Stimulated activated memory B cell treated with anti-CD40 and anti-IgM and Interleukin-4, amounts not matched to agents 10 μg/mL and 1 μg/mL and 100 μg/mL, for 72 hours (primary cell): ENCODE measurements at places on chromosomes 7 and 10.

GRCh38 chr10:11602358-11602757, 9.1 kb downstream of the USP6NL start:
- ATAC-seq = peak; percentile 80

DNA sequence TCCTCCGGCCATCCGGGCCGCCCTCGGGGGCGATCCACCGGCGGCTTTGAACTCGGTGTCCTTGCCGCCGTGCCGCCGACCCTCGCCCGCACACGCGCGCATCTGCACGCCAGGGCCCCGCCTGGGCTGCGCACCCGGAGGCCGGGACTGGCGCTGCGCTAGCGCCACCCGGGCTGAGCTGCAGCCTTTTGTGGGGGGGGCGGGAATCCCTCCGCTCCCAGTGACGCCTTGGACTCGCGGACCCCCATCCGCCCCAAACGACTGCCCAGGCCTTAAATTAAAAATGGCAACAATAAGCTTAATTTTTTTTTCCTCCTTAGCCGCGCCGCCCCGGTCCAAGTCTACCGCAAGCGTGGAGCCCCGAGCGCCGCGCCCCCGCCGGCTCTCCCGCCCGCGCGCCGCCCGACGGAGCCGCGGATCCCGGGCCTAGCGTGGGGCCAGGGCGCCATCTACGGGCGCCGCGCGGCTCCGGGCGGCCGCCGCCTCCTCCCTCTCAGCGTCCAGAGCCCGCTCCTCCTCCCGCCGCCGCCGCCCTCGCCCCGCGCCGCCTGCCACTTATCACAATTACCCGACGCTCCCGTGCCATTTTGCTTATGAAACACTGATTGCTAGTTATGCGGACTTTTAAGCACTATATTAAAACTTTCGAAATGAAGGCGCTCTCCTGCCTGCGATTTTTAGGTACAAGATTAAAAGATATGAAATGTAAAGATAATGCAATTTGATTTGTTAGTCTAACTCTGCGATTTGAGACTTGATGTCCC, 7.5 kb upstream of the EBF3 start:
- no peak for ATAC-seq

DNA sequence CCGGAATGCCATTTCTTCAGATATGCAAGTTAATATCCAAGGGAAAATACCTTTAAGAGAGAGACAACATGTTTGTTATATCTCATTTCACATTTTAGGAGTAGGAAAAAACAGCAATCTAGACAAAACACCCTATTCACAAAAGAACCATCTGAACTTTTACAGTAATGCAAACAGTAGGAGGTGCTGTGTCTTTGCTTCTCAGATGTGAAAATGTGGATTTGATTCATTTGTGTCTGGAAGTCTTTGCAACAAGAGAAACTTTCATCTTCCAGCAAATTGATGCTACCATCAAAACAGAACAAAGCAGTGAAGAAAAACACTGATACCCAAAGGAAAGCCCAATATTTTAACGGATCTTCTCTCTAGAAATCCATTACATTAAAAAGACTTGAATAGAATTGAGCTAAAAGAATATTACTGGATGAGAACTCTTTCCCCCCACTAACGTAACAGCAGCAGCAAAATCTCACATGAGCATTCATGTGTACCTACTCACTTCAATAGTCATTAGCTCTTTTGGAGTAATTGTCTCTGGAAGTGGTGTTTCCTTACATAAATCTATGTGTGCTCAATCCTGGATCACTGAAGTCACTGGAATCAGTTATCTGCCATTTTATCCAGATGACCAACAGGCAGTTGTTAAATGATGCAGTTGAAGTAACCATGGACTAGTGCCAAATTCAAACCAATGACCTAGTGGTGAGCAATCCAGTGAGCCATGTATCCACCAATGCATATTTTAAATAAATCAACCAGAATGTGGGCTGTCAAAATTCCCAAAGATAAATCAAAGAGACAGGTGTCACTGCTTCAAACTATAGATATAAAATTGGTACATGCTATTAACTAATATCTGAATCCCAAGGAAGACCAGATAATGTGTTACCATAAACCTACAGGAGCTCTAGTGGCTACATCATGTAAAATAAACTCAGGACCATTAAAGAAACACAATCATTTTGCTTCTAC, 1.8 kb downstream of the SEMA3C start:
- no peak for ATAC-seq

DNA sequence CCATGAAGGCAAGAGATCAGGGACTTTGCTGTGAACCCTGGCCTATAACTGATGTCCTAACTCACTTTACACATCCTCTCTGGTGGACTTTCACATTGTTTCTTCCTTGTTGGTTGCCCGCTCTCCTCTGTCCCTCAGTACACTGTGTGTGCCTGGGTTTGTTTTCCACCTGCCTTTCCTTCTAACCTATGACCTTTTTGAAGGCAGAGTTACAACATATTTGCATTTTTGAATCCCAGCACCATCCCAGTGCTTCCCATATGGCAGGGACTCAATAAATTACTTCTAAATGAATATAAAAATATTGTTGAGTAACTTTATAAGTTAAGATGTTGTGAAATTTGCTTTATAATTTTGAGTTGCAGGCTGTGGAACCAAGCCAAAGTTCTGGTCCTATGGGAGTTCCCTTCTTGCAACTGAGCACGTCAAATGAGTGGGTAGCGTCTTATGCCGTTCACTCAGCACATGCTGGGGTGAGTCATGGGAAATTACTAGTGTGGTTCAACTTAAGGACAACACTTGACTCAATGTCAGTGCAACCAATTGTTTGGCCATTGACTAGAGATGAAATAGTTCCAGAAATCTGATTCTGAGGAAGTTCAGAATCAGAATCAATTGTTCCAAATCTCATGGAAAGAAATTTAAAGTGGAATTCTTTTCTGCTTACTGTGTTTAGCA, 250.9 kb downstream of the TWIST1 start:
- ATAC-seq = peak; percentile 85

GRCh38 chr7:117220836-117221235, 102.0 kb downstream of the WNT2 start:
- ATAC-seq = no peak

GRCh38 chr10:10043083-10043482, 974.6 kb upstream of the CELF2 start:
- no peak for ATAC-seq

DNA sequence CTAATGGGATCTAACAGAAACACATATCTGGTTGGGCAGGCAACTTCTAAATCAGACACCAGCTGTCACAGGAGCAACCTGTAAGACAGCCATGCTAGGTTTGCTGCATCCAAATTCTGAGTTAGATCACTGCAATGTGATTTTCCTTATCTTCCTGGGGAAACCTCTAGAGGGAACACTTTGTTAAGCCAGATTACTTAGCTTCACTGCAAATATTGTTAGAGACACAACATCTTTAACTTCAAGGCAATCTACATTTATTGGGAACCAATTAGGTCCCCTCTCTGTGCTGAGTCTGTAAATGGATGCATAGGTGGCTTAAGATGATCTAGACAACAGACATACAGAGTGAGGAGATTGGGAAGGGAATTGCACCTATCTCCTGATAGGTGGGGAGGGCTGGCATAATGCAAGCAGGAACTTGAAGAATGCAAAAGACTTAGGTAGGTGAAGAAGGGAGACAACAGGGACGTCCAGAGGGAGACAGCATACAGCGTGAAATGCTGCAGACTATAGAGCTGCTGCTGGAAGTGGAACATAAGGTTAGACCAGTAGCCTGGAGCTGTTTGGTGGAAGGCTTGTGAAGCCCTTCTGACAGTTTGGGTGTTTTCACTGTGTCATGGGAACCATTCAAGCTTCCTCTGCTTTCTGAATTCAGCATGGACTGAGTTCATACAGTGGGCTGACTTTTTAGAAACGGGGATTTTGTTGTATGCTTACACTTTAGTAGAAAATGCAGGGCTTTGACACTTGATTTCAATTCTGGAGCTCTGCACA, 109.8 kb upstream of the ELMO1 start:
- ATAC-seq = peak; percentile 46

DNA sequence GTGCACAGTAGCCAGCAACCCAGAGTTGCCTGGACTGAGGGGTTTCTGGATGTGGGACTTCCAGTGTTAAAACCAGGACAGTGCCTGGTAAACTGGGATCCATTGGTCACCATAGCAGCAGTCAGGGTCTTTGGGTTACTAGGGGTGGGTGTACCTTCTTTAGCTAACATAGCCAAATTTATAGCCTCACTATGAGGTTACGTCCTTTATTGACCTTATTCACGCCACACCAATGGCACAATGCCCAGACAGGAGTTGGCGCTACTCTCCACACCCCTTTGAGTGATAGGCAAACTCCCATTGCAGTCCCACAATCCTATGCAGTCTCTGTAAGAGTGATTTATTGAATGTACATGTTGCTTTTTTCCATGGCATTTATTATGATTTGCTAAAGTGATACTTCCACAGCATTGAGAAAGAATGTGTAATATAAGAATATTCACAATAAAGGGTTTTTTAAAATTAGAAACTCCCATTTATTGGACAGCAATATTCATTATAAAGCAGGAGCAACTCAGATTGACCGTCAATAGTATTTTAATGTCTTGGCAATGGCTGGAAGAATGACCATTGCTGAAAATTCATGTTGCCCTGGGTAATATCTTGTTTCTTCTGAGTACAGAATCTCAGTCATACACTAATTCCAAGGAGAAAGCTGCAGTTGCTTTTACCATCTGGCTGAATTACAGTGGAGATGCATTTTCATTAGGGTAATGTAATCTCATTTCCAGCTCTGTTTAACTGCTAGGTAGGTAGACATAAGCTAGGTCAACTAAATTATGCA, 26.1 kb downstream of the IFIT5 start:
- no peak for ATAC-seq

DNA sequence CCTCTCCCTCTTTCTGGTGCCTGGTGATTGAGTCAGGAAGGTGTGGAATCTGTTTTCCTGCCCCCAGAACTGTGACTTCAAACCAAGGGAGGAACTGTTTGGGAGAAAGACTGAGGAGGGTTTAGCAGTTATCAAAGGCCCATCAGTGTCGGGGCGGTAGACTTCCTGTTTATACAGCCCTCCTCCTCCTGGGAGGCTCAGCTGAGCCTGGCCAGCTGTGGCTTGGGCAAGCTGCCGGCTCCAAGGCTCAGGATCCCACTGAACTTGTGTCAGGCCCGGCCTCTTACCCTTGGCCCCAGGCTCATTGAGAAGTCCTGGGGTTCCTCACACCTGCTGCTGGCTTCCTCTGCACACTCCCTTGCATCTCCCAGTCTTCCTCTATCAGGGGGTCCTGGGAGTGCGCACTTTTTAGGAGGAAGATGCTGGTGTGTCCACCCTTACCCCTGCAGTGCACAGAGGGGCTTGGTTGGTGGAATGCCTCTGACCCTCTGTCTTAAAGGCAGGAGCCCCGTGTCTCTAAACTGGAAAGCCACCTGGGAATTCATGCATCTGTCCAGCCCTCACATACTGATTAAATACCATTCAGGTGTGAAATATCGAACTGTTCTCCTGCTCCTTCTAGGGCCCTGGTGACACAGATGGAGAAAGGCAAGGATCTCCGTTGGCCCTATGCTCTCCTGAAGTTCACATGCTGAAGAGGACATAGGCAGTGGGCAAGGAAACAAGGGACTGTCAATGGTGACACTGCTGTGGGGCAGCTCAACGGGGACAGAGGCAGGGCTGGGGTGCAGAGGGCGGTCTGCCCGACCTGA, 32.4 kb downstream of the CXCL12 start:
- no peak for ATAC-seq

DNA sequence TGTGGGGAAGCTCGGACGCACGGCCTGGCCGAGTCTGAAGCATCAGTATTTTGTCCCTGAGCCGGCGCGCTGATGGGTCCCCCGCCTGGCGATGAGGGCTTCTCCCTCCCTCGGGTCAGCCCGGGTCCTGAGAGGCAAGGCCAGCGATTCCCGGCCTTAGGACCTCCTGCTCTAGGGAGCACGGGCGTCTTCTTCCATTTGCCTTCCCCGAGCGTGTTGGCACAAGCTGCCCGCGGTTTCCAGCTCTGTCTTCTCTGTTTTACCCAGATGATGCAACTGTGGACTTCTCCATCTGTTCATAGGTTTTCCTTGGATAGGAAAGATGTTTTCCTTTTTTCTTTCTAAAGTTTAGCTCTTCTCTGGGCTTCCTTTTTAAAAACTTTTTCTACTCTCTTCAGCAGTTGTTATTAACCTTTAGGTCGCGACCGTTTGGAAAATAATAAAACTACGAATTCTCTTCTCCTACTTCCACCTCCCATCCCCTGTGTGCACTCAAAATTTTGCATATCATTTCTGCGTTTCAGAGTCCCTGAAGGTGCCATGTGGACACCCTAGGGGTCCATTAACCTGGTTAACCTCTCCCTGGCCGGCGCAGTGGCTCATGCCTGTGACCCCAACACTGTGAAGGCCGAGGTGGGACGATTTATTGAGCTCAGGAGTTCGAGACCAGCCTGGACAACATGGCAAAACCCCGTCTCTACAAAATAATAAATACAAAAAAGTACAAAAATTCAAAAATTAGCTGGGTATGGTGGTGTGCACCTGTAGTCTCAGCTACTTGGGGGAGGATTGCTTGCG, 1.4 kb upstream of the SLC25A28 start:
- ATAC-seq = no peak

GRCh38 chr7:18521945-18522566, 26.5 kb downstream of the HDAC9 start:
- ATAC-seq = peak; percentile 69

DNA sequence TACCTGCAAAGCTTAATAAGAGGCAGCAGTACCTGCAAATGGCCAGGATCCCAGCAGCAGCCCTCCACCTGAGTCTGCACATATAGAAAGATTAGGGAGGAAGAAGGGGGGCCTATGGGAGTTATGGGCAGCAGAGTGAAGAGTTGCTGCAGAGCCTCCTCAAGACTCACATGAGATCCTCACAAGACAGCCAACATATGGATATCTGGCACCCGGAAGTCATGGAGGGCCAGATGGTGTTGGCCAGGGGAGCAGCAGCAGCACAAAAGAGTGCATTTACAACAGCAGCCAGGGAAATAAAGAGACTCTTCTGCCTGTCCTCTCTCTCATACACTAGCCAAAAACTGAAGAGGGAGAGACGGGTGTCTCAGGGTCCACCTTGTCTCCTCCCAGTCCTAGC, 4.0 kb upstream of the TAS2R40 start:
- ATAC-seq = no peak

- ATAC-seq = no peak
Observed at GRCh38 chr7:16063716-16064675, 357.3 kb downstream of the CRPPA start.

DNA sequence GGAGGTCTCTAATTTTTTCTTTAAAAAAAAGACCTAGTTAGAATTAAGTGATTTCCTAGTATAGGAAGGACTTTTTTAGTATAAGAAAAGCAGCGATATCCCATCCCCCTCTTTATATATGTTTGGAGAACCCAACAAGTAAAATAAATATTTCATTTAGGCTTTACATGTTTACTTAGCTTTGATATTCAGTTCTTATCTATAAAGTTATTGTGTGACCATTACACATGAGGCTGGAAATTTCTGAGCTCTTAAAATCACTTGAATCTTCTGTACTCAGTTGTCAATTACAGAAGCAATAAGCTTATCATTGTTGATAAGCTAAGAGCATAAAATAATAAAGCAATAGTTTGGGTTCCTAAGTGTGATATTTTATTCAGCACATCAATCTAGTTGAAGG, 89.7 kb downstream of the AASS start:
- no peak for ATAC-seq

DNA sequence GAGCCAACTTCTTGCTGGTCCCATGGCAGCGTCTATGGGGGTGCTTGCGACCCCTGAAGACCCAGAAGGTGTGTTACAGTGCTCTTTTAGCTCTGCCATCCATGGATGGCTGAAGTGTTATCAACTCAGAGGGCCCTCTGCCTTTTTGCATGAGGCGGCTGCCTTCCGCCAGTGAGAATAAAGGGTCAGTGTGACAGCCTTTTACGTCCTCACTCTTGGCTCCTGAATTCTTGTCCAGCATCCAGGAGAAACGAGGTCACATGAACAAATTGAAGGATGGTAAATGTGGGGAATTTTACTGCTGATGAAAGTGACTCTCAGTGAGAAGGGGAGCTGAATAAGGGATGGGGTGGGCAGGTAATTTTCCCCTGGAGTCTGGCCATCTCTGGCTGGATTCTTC, 24.1 kb downstream of the SSMEM1 start:
- no peak for ATAC-seq
